ENCODE measurements at places on chromosomes 3 and 15.

GRCh38 chr15:68365140-68365745 lies 66.7 kb downstream of the ITGA11 start:
- DNase-seq: peak; percentile 20

- no peak for DNase-seq
These were observed 339.3 kb downstream of the THSD4 start for GRCh38 chr15:71454462-71454996.

- no peak for DNase-seq
These were observed 40.4 kb upstream of the LIMD1 start for GRCh38 chr3:45554006-45554666.

GRCh38 chr15:52220251-52220650 lies 29.1 kb upstream of the GNB5 start:
- DNase-seq: no peak

DNA sequence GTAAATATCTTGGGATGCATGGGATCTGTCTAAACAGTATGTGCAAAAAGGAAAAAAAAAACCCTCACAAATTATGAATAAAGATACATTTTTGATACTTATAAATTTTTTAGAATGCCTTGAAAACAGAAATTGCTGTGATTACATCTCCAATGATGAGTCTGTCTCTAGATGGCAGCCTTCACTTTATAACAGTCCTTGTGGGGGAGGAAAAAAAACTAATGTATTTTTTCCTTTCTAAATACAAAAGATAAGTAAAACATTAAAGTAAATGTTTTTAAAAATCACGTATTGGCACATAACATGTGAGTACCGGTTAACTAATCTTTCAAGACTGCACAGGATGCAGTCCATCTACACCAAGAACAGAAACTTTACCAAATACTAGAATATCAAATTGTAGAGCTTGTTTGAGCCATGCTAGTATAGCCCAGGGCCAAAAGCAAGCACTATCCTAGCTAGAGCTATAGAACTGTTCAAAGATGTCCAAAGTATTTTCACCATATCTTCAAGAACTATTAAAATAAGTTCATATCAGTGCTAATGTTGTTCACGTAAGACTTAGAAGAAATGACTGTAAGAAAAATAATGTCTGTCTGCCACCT lies 206.4 kb downstream of the STAG1 start:
- DNase-seq: no peak

DNA sequence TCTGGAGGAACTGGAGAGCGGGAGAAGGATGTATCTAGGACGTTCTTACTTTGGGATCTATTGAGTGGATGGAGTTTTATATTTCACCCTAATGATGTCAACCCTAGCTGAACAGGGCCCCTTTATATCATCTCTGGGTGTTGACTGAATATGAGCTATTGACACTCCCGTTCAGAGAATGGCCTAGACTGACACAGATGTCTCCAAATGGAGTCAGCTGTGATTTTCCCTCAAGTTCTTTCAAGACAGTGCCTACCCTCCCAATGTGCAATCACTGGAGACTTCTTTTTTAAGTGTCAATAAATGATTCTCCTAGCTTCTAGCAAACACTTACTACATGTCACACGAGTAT lies 63.8 kb downstream of the FRMD4B start:
- no peak for DNase-seq

DNA sequence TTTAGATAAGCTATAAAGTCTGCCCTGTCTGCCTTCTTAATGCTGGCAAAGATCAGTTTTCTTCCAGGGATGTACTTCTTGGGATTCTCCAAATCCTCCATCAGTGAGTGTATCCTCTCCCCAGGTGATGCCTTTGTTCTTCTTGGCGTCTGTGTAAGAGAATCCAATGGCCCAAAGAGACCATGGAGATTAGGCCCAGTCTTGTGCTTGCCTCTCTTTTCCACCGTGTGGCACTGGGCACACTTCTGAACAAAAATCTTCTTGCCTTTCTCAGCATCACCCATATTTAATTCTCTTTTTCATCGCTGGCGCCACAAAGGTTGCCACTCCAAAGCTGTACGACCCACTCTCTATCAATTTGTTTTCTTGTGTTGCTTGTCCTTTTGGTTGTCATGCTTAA lies 32.2 kb upstream of the TAMM41 start:
- no peak for DNase-seq

- no peak for DNase-seq
These were observed 8.9 kb downstream of the DNAAF4 start for GRCh38 chr15:55499151-55499550.

GRCh38 chr3:194281306-194281705 lies 69.8 kb downstream of the CPN2 start:
- no peak for DNase-seq

GRCh38 chr3:12990306-12990705 lies 82.9 kb downstream of the IQSEC1 start:
- no peak for DNase-seq

GRCh38 chr15:72758182-72758581 lies 25.4 kb downstream of the ADPGK start:
- DNase-seq: no peak

- DNase-seq: no peak
These were observed 60.5 kb downstream of the MYO1E start for GRCh38 chr15:59312205-59312604.

DNA sequence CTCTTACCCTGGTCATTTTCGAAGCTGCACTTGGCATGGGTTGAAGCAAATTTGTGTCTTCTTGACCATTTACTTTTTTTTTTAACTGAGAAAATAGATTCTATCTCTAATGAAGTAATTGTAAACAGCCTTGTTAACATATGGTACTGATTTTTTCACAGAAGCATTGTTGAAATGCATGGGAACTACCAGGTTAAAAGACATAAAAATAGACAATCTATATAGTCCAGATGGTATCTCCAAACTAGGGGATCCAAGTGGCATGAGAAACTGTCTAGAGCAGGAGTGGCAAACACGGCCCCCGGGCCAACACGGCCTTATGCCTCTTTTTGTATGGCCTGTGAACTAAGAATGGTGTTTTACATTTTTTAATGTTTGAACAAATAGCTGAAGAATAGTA lies 41.9 kb downstream of the CACNA1D start:
- DNase-seq: no peak

DNA sequence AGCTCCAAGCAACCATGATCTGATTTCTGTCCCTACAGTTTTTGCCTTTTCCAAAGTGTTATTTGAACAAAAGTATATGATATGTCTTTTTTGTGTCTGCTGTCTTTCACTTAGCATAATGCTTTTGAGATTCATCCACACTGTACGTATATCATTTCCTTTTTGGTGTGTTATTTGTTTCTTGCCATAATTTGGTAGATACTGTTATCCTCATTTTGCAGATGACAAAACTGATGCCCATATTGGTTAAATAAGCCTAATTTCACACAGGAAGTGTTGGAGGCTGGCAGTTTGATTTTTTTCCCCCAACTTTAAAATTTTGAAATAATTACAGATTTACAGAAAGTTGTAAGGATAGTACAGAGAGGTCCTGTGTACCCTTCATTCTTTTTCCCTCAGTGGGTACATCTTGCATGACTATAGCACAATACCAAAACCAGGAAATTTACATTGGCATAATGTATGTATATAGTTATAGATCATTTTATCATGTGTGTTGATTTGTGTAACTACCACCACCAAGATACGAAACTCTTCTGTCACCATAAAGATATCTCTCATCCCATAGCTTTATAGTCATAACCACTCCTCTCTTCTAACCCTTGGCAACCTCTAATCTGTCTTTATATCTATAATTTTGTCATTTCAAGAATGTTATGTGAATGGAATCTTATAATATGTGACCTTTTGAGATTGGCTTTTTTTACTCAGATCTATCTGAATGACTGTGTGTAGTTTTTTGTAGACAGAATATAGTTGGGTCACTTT lies 55.6 kb downstream of the RASA2 start:
- no peak for DNase-seq

GRCh38 chr3:73073091-73073707 lies 11.7 kb downstream of the EBLN2 start:
- DNase-seq: no peak

GRCh38 chr3:9911863-9912262 lies 5.0 kb upstream of the IL17RC start:
- DNase-seq: no peak

DNA sequence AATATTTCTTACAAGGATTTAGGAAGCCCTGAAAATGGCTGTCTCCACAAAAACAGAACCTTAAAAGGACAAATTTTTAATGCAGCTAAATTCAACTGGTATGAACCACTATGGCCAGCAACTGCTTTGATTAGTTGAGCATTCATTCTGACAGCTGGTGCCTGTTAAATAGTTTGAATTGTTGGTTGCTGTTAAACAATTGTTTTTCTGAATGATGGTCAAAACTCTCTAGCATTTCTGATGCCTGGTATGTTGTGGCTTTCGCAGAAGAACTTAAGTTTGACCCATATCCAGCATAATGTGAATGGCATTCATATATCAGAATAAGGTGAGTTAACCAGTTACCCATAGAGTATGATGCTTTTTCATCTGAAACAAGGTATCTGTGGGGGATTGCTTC lies 138.4 kb downstream of the MEIS2 start:
- DNase-seq: no peak

GRCh38 chr3:50428007-50428633 lies 68.8 kb upstream of the TMEM115 start:
- no peak for DNase-seq

GRCh38 chr3:66602237-66602636 lies 101.4 kb upstream of the LRIG1 start:
- no peak for DNase-seq

GRCh38 chr15:66864086-66864830 lies 162.2 kb downstream of the SMAD6 start:
- DNase-seq: no peak

- peak; percentile 39 for DNase-seq
These were observed 33.0 kb downstream of the BLM start for GRCh38 chr15:90750186-90750585.

- DNase-seq: no peak
These were observed 310.1 kb upstream of the NAALADL2 start for GRCh38 chr3:174548841-174549623.

DNA sequence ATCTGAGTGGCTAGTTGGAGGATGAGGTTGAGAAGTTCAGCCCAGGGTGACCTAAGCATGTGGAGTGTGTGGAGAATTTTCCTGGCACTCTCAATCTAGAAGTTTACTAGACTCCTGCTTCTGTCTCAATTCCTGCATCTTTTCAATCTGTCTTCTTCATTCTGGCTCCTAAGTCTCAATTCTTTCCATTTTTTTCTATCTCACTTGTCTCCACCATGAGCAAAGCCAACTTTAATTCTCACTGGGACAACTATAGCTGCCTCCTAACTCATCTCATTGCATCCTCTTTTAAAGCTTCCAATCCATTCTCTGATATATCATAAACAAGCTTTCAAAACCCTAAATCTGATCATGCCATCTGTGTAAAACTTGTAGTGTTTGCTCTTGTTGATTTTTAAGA lies 569.3 kb downstream of the NAALADL2 start:
- DNase-seq: no peak

DNA sequence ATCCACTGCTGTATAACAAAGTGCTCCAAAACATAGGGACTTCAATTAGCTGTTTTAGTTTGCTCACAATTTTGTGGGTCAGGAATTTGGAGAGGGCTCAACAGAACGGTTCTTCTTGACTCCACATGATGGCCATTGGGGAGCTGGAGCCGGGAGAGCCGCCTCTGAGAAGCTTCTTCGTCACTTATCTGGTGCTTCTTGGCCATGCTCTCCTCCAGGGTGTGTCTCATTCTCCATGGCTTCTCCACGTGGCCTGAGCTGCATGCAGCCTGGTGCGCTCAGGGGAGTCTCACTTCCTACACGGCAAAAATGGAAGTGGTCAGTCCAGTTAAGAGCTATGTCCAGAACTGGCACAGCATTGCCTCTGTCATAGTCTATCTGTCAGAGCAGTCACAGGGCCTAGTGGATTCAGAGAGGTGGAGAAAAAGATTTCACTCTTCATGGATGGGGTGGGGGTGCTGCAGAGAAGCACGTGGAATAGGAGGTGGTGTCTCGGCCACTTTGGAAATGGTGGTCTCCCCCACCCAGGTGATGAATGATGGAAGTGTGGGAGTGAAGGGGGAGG lies 26.3 kb upstream of the PRR23E start:
- DNase-seq: no peak

DNA sequence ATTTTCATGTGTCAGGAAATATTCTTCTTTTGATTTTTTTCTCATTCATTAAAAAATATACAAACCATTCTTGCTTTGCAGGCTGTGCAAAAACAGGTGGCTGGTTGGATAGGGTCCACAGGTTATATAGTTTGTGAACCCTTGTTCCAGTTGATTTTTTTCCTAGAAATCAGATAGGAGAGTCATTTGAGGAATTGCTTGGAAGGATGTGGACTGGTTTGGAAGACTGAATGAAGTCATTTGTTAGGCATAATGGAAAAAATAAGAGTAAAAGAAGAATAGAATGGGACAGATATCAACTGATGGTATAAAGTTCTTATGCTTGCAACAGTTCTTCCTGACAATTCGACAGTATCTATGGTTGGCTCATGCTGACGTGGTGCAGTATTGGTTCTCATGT lies 189.4 kb downstream of the PTPRG start:
- no peak for DNase-seq

- no peak for DNase-seq
These were observed 24.0 kb downstream of the LNP1 start for GRCh38 chr3:100425316-100425715.

DNA sequence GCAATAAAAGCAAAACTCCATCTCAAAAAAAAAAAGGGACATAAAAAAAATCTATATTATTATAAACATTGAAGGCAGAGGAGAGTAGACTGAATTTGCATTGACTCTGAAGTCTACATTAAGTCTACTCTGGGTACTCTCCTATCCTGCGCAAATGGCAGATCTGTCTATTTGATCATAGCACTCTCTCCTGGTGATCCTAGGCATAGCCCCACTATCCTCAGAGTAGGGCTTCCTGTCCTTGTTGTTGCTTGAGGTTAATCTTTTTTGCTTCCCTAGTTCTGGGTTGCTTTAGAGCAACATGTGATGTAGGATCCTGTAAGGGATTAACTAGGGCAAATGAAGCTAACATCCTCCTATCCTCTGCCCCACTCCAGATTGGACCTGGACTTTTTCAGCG lies 82.1 kb upstream of the LRRFIP2 start:
- no peak for DNase-seq

GRCh38 chr15:99403597-99403996 lies 152.3 kb downstream of the LRRC28 start:
- DNase-seq: no peak

- no peak for DNase-seq
These were observed 16.8 kb downstream of the FOXP1 start for GRCh38 chr3:71566776-71567175.

- peak; percentile 94 for DNase-seq
These were observed at the start of gene PPP1R2 for GRCh38 chr3:195542698-195543499. Gene PPP1R2, minus strand, starts transcription at chr3:195543325. Its CDS starts 300 bp downstream, at chr3:195543025.

GRCh38 chr3:127044996-127045395 lies 62.1 kb downstream of the PLXNA1 start:
- no peak for DNase-seq

All from stimulated activated CD4-positive, alpha-beta T cell treated with anti-CD3 and anti-CD28 coated beads, Interleukin-15, amount 100 ng/mL, for 24 hours (primary cell).